ENCODE measurements at places on chromosomes 13 and 19.

GRCh38 chr13:32086791-32087441, 55.3 kb downstream of the FRY start:
- peak; percentile 3 for DNase-seq

- DNase-seq = no peak
Measured at GRCh38 chr13:35964011-35964862, 166.9 kb downstream of the DCLK1 start.

DNA sequence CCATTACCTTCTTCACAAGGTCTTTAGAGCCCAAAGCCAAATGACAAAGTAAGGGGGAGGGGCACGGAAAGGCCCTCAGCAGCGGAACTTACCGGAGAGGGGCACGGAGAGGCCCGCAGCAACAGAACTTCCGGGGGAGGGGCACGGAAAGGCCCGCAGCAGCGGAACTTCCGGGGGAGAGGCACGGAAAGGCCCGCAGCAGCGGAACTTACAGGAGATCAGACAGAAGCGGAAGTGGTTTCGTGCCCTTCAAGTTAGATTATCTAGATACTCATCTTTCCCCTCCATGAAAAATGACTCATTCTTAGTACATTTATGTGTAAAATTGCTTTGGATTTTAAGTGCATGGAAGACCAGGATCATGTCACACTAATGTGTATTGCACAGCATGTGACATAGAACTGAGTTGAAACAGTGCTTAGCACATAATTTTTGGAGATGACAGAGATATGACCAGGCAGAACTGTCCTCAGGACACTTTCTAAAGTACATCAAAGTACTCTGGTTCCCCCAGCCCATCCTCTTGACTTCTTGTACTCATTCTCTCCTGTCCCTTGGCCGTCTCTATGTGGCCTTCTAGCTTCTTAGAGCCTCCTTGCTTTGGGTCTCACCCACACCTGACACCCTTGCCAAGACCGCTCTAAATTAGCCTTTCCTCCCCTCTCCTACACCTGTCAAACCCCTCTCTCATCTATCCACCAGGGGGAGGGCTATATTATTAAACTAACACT, 25.7 kb upstream of the TPTE2 start:
- DNase-seq = no peak

DNA sequence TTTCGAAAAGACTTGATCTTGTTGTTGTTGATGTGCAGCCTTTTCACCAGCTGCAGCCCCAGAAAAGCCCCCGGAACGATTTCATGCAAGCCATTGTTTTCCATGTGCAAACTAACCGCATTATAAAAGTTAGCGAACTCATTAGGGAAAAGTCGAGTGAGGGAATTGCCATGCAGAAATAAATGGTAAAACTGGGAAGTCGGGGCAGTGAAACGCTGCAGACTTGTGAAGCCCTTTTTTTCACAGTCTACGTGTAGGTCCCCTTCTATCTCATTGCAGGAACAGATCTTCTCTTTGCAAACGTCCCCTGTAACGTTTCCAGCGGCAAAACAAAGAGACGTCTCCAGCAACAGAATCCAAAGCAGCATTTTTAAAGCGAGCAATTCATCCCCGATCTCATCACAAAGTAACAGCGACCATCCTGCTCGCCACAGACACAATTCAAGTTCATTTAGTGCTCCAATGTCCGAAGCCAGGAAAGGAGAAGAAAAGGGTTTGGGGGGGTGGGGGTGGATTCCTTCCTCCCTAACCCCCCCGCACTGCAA, 1.1 kb downstream of the SLITRK1 start:
- no peak for DNase-seq

GRCh38 chr19:35903550-35904179, 1.3 kb downstream of the HCST start:
- peak; percentile 27 for DNase-seq

- DNase-seq = peak; percentile 66
Measured at GRCh38 chr13:44801990-44802389, 187.3 kb downstream of the NUFIP1 start.

- DNase-seq = peak; percentile 29
Measured at GRCh38 chr19:17762505-17763229, 11.4 kb downstream of the FCHO1 start.

DNA sequence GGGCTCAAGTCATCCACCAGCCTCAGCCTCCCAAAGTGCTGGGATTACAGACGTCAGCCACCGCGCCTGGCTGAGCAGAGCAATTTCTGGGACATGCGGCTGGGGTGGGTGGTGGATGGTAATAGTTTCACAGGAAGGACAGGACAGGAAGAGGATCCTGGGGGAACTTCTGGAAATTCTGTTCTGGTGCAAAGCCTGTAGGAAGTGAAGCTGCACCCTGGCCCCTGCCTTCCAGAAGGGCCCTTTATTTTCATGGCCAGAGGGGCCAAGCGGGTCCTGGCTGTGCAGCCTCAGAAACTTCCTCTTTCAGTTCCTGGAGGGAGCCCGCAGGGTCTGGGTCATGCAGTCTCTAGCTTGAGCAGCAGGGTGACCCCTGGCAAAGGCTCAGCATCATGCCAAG, 15.7 kb downstream of the FEM1A start:
- no peak for DNase-seq

- DNase-seq = no peak
Measured at GRCh38 chr13:113849981-113850721, 13.7 kb downstream of the GAS6 start.

GRCh38 chr13:20828539-20829364, 55.0 kb upstream of the EEF1AKMT1 start:
- peak; percentile 77 for DNase-seq

GRCh38 chr13:98173431-98174152, 3.5 kb downstream of the RNF113B start:
- peak; percentile 90 for DNase-seq

DNA sequence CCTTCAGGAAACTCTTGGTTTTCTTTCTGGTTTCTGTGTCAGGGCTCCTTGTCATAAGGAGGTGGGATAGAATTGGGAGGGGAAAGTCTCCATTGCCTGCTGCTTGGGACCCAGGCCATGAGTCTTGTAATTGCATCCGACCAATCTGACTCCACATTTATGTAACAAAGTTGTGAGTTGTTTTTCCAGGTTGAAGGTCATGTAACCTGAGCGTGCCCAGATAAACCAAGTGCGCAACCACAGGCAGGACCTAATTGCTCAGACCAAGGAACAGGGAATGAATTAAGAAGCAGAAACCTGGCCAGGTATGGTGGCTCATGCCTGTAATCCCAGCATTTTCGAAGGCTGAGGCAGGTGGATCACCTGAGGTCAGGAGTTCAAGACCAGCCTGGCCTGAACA, 17.8 kb downstream of the RASL11A start:
- DNase-seq = no peak

- DNase-seq = peak; percentile 80
Measured at GRCh38 chr19:485583-486236, 10.6 kb upstream of the MADCAM1 start.

GRCh38 chr19:39112338-39112890, 13.2 kb upstream of the PAK4 start:
- no peak for DNase-seq

DNA sequence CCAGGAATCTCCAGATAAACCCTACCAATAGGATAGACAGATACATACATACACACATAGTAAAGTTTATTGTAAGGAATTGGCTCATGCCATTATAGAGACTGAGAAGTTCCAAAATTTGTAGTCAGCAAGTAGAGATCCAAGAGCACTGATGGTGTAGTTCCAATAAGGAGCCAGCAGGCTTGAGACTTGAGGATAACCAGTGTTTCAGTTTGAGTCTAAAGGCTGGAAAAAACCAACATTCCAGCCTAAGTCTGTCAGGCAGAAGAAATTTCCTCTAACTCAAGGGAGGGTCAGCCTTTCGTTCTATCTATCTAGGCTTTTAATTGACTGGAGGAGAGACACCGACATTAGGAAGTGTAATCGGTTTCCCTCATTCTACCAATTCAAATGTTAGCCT, 110.2 kb upstream of the TSHZ3 start:
- no peak for DNase-seq

GRCh38 chr19:48552406-48553322, 692 bp downstream of the SULT2B1 start:
- no peak for DNase-seq

- no peak for DNase-seq
Measured at GRCh38 chr19:38204096-38204495, 19.9 kb downstream of the DPF1 start.

DNA sequence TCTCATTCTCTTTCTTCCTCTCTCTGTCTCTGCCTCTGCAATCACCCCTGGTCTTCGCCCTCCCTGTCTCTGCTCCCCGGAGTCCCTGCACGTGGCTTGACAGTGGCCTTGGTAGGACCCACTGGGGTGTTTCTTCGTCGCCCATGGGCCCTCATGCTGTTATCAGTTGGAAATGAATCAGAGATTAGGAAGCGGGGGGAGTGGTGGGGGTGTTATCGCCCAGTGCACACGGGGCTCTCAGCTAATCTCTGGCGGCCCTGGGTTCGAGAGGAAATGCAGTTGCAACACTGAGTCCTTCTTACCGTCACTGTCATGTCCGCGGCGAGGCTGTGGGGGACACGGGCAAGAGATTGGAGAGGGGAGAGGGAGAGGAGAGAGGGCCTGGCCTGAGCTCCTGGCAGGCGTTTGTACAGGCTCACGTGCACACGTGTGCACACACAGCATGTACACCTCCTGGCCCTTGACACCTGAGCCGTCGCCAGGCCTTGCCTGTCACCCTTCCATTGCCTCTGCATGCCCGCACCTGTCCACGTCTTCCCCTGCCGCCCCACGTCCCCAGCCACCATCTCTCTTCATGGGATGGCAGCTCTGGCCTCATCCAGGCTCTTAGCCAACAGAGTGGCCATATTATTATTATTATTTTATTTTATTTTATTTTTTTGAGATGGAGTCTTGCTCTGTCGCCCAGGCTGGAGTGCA, 37.8 kb upstream of the SLC7A10 start:
- DNase-seq = no peak

DNA sequence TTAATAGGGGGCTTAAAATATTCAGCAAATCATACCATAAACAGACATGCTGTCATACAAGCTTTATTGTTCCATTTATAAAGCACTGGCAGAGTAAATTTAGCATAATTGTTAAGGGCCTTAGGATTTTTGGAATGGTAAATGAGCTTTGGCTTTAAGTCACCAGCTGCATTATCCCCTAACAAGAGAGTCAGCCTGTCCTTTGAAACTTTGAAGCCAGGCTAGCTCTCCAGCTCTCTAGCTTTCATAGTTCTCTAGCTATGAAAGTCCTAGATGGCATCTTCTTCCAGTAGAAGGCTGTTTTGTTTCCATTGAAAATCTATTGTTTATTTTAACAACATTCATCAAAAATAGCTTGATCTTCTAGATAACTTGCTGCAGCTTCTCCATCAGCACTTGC, 420.8 kb upstream of the GPC6 start:
- DNase-seq = no peak

DNA sequence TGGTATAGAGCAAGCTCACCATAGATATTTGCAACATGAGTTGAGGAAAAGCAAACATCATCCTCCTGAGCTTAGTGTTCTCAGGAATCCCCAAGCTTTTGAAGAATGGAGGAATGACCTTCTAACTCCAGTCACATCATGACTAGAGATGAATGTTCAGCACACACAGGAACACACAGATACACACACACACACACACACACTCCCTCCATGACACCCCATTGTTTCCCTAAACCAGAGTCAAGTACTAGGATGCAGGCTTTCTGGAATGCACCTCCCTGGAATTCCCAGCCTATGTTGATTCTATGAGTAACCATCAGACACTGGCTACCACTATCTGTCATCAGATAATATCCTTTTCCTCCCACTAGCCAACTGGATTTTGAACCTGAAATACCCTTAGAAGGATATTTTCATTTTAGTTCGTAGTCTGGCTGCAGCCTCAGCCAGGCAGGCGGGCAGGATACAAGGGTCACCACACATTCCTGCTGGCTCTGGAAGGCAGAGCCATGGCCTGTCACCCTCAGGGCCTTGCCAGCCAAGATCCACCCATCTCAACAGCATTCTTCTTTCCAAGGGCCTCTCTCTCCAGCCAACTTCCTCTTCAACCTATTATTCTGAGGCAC, 162.4 kb downstream of the FOXO1 start:
- peak; percentile 96 for DNase-seq

DNA sequence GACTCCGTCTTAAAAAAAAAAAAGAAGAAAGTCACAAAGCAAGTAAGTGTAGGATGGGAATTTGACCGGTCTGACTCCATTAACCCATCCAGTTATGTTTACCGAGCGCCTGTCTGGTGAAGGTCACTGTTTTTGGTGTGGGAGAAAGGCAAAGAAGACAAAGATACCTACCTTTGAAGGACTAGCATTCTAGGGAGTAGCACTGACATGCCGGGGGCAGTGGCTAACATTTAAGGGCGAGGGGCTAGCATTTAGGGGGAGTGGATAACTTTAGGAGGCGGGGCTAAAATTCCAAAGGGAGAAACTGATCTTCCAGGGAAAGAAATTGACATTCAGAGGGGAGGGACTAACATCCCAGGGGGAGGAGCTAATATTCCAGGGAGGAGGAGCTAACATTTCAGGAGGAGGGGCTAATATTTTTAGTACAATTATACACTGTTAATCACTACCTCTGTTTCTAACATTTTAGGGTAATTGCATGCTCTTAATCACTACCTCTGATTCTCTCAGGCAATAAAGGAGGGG, 8.7 kb downstream of the GPR32 start:
- no peak for DNase-seq

DNA sequence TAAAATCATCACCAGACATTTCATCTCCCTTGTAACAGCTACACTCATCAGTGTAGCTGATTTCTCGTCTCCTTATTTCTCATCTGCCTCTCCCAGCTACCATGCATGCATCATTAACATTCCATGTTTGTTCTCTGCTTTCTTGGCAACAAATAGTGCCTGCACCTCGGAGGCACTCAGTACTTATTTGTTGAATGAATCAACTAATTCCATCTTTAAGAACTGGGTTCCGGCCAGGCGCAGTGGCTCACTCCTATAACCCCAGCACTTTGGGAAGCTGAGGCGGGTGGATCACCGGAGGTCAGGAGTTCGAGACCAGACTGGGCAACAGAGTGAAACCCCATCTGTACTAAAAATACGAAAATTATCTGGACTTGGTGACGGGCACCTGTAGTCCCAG, 63.9 kb upstream of the GTF3A start:
- DNase-seq = no peak

DNA sequence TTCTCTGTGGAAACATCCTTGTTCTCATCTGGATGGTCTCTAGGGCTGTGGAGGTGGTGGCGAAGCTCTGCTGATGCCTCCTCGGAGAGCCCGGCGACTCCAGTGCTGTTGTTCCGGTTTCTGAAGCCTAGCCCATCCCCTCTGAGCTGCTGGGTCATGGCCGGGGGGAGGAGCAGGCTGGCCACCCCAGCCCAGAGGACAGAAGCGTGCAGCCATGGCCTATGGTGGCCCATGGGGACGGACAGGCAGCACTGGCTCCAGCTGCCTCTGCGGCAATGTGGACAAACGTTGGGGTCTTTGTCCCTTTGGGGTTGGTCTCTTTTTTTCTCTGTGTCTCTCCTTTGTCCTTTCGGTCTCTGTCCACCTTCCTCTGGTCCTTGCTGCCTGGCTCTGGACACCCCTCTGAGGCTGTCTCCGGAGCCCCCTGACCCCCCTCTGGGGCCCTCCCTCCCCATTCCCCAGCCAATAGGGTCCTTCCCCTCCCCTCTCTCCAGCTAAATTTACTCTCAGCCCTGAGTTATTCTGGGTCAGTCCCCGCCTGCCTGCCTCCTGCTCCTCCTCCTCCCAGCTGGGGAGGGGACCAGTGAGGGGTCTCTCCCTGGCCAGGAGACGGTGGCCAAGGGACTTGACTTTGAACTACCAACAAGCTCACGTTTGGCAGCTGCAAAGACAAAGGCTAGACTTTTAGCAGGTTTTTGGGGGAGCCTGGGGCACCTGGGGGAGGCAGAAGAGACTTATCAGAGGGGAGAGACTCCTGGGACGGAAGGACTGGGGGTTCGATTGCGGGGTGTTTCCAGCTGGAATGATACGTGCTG, at the start of gene HRC:
Gene HRC, minus strand, starts transcription at position 392 of the 815 bp plus-strand sequence. Its CDS starts 159 bp downstream, at position 233.
- DNase-seq = no peak

Data from fibroblast of the aortic adventitia (primary cell).